Upper lobe of right lung (tissue), 1 donor: ENCODE measurements at places on chromosomes 3 and 15.

DNA sequence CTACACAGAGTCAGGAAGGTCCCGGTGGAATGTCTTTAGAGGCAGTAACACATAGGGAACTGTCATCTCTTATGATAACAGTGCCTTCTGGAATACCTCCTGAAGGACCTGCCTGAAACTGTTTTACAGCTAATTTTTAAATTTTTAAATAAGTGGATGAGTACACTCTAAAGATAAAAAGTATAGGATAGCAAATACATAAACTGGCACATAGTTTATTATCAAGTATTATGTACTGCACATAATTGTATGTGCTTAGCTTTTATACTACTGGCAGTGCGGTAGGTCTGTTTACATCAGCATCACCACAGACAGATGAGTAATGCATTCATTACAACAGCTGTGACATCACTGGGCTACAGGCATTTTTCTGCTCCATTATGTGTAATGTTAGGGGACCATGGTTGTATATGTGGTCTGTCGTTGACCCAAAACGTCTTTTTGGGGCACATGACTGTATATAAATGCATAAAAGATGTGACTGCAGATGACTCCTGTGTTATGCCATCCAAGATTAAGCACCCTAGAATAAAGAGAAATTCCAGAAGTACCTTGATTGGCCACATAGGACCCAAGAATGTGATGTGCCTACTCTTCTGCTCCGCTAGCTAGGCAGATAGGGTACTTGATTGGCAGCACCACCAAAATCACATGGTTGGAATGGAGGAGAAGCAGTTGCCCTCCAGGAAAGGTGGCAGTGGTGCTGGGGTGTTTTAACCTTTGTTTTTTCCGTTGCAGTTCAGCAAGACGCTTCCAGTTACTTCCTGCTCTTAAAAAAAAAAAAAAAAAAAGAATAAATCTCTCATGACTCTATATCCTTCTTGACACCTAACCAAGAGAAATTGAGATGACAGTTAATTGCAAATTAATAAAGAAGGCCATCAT, 3.3 kb downstream of the VPS8 start:
- DNase-seq = no peak

DNA sequence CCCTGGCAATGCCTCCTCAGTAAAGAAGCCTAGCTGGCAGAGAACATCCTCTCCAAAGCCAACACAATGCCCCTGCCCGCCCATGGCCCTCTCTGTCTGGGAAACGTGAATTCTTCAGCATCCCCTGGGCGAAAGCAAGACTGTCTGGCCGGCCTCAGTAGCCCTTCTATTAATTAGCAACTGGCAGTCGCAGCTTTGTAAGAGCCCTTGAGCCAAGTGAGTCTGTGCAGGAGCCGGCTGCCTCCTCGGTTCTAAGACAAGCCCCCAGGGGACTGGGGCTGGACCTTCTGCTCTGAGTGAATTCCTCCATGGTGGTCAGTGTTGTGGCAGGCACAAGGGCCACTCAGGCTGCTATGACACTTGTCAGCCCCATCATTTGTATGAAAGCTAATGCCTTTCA, 7.4 kb downstream of the HCN4 start:
- no peak for DNase-seq

GRCh38 chr3:197019535-197019934, 10.1 kb downstream of the MELTF start:
- no peak for DNase-seq

DNA sequence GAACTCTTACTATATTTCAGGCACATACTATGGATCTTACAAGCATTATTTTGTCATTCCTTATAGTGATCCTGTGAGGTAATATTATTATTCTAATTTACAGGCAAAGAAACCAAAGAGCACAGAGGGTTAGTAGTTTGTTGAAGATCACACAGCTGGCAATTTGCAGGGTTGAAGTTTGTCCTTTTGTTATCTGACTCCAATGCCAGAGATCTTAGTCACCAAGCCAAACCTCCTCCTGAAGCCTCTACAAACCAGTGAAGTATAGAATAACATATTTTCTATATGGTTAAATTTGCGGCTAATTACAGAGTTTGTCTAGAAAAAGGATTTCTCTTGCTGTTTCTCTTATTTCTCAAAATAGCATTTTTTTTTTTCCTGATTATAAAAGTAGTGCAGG, 11.2 kb downstream of the ISLR2 start:
- no peak for DNase-seq

DNA sequence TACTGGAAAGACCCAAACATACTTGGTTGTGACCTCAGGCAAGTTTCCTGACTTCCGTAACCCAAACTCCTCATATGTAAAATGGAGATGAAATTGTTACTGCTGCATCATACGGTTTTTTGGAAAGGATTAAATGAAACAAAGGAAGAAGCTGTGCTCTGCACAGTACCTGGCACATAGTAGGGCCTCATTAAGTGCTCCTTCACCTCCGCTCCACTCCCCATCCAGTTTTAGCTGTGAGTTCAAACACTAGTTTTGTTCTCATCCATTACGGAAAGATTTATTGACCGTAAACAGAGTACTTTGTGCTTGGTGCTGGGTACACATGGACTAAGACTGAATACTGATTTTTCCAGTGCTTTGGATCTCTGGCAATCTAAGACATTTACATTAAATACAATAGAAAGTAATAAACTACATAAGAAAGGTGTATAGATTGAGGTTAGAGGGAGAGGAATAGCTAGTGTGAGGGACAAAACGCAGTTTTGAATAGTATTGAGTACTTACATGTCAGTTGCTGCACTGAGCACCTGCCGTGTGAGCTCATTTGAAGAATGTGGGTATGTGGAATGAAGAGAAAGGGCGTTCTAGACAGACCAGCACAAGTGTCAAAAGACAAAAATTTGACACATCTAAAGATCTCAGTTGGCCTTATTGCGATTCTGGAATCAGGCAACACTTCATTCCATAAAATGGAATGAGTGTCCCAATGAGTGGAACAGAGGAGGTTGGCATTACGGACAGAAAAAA, 594 bp upstream of the ICE2 start:
- DNase-seq = no peak

DNA sequence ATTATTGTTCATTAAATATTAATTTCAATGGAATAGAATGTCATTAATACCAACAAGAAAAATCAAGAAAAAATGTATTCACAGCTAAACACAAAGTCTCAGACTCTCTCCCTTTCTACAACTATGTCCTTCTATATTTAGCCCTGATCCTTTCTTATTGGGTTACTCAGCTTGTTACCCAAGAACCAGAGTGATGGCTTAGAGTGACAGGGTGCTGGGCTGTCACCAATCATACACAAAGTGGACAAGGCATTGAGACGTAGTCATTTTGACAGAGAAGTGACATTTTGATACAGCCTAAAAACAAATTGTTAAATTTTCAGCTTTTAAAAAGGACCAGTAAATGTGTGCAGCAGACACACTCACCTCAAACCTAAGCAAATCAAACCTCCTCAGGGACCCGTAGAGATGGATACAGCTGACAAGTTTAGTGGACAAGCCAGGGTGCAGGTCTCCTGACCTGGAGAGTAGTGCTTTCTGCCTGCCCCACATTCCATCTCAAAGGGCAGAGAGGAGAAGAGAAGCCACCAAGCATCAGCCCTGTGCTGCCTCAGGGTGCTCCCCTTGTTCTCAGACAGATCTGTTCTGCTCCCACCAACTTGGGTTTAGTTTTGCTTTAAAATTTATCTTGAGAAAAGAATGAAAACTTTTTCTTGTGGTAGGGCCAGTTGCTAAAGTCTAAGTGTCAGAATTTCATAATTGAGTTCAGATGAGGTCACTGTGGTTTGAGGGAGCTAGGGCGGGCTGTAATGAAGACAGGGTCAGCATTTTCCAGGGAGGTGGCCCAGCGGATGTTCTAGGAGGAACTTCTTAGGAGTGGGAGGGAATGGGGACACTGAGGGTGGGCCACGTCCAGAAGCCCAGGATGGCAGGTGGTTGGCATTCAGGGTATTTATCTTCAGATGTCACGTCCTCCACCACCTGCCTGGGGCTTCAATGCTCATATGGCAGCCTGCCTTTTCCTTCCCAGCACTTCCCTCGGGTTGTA, 136.5 kb upstream of the TBL1XR1 start:
- DNase-seq = no peak

DNA sequence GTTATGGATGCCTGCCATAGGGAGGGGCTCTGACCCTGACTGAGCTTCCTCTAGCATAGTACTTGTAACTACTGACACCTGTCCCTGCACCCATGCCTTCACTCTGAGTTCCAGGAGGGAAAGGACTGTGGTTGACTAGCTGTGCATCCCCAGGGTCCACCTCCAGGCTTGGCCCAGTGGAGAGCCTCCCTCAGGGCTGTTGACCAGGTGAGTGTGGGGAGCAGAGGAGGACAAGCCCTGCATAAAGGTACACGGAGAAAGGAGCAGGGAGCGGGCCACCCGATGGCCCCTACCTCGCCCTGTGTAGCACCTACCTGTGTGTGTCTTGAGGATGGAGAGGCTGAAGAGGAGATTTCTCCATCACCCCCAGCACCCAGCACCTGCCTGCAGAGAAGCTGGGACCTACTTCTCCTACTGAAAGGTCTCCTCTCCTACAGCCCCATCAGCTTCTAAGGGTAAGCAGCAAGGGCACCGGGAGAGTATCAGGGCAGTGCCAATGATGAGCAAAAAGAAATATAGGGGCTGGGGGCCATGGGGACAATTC, 6.7 kb upstream of the LTF start:
- DNase-seq = no peak

- no peak for DNase-seq
Measured at GRCh38 chr3:170488802-170489201, 70.1 kb downstream of the CLDN11 start.

DNA sequence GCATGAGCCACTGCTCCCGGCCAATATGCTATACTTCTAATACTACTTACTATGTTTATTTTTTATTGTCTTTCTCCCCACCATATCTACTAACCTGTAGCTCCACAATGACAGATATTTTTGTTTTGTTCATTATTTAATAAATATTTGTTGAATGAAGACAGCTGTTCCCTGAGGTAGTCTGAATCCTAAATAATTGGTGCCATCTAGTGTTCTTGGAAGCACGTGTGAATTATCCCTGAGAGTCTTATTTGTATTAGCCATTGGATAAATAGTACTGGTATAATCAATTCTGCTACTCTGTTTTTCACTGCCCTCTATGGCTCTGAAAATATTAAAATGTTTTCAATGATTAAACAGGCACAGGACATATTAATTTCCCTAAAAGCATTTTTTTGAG, 5.6 kb upstream of the APPL1 start:
- no peak for DNase-seq

GRCh38 chr3:40152482-40153133, 156.9 kb upstream of the EIF1B start:
- DNase-seq = no peak

DNA sequence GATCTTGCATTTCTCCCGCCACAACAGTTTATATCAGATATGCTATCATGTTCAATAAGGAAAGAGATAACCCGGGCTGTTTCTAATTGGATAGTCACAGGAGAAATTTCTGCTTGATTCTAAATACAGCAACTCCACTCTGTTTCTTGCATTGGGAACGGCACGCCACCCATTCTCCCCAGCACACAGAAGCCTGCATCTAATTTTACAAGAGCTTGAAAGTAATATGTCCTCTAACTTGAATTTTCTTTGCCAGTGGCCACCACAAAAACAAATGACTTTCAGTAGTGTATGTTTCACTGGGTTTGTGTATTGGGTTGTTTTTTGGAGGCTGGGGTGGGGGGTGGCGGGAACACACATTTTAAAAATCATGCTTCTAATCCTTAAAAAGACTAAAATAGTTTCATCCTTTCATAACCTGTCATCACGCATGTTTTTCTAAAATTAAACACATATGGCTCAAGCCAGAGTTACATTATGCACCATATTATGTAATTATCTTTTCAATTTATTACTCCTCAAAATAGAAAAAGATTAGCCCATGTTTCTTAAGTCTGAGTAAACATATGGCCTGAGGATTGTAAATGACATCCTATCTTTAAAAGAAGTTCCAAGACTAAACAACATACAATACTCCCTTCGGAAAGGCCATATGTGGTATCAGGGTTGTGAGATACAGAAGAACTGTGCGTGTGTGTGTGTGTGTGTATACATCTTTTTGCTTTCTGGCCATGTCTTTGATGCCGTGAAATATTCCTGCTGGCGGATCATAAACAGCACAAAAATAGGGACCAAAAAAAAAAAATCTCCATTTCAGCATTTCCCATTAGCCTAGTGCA, 176.3 kb downstream of the FOXP1 start:
- no peak for DNase-seq

GRCh38 chr3:55774856-55775255, 287.8 kb upstream of the WNT5A start:
- no peak for DNase-seq

DNA sequence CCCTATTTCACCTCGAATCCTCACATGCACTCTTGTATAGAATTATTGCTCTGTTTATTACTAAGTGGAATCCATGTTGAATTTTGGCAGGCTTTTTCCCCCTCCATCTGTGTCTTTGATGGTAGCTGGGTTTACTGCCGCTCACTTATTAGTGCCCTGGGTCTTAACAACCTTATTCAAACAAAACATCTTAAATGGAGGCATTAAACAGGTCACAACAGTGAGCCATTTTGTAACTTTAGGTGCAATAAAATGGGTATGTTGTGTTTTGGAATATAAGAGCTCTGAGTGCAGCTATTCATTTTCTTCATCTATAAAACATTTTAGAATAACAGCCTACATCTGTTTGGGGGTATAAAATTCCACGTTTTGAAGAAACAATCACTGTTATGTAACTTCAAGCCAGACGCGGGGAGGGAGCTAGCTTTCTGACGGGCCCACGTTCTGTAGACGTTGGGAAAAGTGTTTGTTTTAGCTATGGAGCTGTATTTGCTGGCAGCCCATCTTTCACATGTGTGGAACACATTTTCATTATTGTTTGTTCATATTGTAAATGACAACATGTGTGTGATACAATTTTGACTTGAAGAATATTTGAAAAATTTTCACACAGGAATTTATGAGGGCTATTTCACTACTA, 122.0 kb downstream of the SLC25A26 start:
- DNase-seq = no peak

DNA sequence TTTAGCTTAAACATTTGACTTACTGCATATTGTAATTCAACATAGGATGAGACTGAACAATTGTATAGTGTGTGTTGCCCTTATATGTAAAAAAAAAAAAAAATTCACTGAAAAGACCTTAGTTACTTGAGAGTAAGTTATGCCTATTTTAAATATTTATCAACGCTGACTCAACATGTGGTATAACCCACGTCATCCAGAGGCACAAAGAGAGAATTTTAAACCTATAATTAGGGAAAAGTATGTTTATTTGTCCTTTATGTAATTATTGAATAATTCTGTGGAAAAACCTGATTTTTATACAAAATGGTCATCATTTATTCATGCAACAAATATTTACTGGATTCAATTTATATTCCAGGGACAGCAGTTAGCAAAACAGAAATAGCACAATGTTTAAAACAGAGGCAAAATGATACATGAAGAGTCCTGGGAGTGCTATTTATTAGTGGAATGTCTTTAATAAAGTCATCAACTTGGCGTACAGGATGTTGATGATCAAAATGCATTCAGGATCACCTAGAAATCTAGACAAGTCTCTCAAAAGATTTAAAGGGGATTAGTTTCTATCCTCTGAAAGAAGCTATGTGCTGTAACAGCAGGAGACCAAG, 223.7 kb downstream of the PCCB start:
- no peak for DNase-seq

GRCh38 chr15:31235311-31236183, 91.1 kb upstream of the KLF13 start:
- no peak for DNase-seq
